Left renal cortex interstitium (tissue), 4 donors: ENCODE measurements at places on chromosomes 16 and 17.
A peak's percentile ranks its signal among the peaks of the same experiment; 100 is the strongest.

DNA sequence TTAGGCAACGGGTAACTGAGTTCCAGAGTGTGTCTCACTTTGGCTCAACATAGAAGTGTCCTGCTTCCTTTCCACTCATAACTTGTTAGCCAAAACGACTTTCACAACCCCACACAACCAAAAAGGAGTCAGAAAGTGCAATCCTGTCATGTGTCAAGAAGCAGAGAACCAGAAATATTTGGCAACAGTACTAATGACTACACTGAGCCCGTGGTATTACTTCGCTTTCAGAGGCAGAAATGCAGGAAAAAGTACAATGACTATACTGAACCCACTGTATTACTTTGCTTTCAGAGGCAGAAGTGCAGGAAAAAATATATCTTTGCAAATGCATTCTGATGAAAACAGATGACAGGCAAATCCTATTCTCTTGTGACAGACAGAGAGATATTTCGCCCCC is 484.6 kb downstream of the KIF2B start:
- DNase-seq: no peak

DNA sequence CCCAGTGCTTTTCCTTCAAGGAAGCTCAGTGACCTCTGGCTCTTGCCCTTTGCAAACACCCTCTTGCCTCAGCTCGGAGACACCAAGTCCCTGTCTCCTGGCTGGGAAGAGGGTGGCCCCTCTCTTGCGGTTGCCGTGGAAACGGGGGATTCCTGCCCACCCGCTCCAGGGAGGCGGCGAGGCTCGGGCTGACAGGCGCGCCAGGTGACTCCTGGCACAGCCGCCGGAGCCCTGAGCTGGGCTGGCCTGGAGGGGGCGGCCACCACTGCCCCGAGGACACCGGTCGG is 71.4 kb downstream of the ABR start:
- DNase-seq: no peak

- no peak for DNase-seq
These were observed 59.8 kb downstream of the PIPOX start for GRCh38 chr17:29102741-29103181.

DNA sequence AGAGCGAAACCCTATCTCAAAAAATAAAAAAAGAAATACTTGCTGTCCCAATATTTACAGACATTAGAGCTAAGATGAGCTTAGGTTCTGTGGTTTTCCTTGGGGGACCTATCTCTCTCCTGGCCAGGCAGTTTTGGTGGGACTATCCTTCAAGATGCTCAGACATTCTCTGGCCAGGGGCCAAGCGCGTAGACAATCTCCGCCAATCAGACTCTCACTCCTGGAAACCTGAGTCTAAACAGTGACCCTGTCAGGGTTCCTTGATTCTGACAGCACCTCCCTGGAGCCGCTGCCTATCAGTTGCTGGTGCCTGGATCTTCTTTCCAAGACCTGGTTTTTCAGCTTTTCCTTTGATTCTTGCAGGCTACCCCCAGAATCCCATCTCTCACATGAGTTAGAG is 45.6 kb downstream of the EMP2 start:
- DNase-seq: no peak

DNA sequence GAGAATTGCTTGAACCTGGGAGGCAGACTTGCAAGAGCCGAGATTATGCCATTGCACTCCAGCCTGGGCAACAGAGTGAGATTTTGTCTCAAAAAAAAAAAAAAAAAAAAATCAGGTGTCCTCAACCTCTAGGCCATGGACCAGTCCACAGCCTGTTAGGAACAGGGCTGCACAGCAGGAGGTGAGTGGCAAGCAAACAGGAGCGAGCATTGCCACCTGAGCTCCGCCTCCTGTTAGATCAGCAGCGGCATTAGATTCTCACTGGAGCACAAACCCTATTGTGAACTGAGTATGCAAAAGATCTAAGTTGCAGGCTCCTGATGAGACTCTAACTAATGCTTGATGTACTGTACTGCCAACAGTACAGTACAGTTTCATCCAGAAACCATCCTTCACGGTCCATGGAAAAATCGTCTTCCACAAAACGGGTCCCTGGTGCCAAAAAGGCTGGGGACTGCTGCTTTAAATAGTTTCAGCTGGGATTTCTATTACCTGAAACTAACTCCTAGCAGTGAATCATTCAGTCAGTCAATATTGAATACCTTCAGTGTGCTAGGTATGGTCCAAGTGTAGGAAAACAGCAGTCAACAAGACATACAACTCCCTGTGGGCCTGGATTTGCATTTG is 56.3 kb upstream of the DHX40 start:
- DNase-seq: no peak

- no peak for DNase-seq
These were observed 32.1 kb downstream of the ZFHX3 start for GRCh38 chr16:73015612-73016487.

GRCh38 chr16:23852794-23853562 is 17.2 kb downstream of the PRKCB start:
- DNase-seq: no peak

GRCh38 chr17:33837281-33837680 is 417.8 kb upstream of the CCL2 start:
- no peak for DNase-seq

DNA sequence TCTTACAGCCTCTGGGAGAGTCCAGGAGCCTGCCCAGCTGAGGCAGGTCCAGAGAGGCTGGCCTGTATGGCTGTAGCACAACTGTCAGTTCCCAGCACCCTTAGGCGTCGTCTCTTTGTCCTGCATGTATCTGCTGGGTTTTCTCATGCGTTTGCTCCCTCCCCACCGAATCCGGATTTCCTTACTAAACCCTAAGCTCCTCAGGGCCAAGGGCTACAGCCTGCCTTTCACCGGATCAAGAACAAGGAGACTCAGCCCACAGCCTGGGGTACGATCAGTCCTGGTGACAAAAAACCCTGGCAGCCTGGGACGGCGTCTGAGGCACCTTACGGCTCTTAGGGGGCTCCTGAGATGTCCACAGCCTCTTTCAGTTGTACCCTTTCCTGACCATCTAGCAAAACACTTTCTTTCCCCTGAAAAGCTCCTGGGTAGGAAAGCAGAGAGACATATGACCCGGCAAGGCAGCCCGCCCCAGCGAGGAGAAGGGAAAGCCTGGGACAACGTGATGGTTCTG is 12.2 kb downstream of the HIC1 start:
- no peak for DNase-seq

DNA sequence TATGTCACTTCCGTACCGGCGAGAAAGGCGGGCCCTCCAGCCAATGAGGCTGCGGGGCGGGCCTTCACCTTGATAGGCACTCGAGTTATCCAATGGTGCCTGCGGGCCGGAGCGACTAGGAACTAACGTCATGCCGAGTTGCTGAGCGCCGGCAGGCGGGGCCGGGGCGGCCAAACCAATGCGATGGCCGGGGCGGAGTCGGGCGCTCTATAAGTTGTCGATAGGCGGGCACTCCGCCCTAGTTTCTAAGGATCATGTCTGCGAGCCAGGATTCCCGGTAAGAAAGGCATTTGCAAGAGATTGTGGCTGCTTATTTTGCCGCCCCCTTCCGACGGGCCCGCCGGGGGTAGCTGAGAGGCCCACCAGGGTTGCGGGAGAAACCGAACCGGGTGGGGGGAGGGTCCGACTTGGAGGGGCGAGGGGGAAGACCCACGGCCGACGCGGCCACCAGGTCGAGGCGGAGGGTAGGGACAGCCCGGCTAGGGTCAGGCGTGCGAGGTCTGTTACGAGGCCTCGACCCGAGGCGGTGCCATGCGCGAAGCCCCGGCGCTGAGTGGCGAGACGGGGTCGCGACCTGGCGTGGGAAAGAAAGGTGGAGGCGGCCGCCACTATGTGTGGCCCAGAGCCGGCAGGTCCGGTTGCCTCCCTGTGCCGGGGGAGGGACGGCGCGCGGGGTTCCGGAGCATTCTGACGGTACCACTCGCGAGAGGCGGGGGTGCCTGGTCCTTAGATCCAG is 6.7 kb upstream of the CD68 start:
- peak; percentile 95 for DNase-seq

DNA sequence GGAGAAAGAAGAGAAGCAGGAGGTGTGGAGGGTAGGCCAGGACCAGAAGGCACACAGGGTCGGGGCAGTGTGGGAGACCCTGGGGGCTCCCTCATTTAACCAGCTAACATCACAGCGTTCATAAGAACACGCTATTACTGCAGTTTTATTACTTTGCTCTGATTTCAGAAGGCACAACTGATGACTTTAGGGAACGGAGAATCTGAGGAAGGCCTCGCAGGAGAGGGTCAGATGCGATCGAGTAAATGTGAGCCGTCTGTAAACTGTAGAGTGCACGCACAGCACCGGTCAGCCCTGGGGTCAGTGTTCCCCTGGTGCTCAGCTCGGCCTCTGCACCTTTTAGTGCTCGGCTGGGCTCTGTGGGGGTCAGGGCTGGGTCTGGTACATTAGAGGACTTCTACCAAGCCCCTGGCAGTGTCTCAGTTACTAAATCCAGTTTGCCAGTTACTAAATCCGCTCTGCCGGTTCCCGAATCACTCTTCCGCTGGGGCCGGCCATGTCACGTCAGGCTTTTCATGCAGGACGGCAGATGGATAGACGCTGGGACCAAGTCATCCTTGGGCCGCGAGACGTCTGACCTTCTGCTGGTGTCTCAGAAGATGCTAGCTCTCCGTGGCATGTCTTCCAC is 325.9 kb downstream of the SEC14L1 start:
- DNase-seq: no peak

- DNase-seq: no peak
These were observed 47.7 kb upstream of the XYLT1 start for GRCh38 chr16:17518441-17518840.
